Type B pancreatic cell (in vitro differentiated cells): ENCODE measurements at places on chromosomes 2 and 18. TPM values are rescaled to one million over a fixed set of nuclear protein-coding genes. Genes with fewer than 3 reads are reported as not detected.
A peak's percentile ranks its signal among the peaks of the same experiment; 100 is the strongest.

Gene RESP18
- not detected in 2 replicates for total RNA-seq

Gene CRYGC
- total RNA-seq = not detected in 2 replicates

Gene TTL
- 17.4 and 58.6 TPM in 2 replicates for total RNA-seq

Gene MDH1B
- 0.64 and 4.7 TPM in 2 replicates for total RNA-seq

Gene UNC50
- 45.0 and 49.4 TPM in 2 replicates for total RNA-seq

Gene NYAP2
- total RNA-seq = 0.46 and 1.00 TPM in 2 replicates

Gene IFIH1
- total RNA-seq = 10.4 and 17.5 TPM in 2 replicates

Gene UGT1A1
- 0.21 and 0.77 TPM in 2 replicates for total RNA-seq

Gene DPYSL5
- 8.5 and 51.1 TPM in 2 replicates for total RNA-seq

Gene TRIB2
- 40.1 and 90.9 TPM in 2 replicates for total RNA-seq

Gene HNMT
- 11.6 and 12.1 TPM in 2 replicates for total RNA-seq

- no peaks in the 10 kb centered on the region for H3K36me3 ChIP-seq
- H3K4me1 ChIP-seq = peaks cover 14% of the 10 kb centered on the region
- DNase-seq = no peak
- no peak overlapping the region for H3K4me3 ChIP-seq
- H3K27me3 ChIP-seq = no peaks in the 10 kb centered on the region
These were observed 87.7 kb upstream of the LYPD1 start for GRCh38 chr2:132757676-132758075.

DNA sequence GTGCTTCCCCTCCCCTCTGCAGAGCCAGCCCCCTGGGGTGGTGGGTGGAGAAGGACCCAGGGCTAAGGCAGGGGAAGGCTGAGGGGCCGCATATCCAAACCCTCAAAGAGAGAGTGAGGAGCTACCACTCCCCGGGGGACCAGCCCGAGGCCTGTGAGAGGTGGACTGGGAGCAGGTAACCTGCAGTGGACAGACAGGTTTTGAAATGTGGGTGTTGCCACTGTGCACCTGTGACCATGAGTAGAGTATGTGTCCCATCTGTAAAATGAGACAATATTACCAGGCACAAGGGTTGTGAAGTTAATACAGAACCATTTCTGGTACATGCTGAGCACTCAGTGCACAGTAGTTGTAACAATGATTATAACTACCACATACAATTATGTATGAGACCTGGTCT, 51.2 kb upstream of the POMC start:
- H3K4me3 ChIP-seq = no peak overlapping the region
- peak overlapping the region; percentile 56 for H3K27ac ChIP-seq
- H3K36me3 ChIP-seq = no peaks in the 10 kb centered on the region
- no peak for DNase-seq
- H3K27me3 ChIP-seq = no peaks in the 10 kb centered on the region

GRCh38 chr2:172080641-172081220, 4.6 kb upstream of the DLX1 start:
- no peak for DNase-seq
- no peak overlapping the region for H3K27ac ChIP-seq
- peaks cover 20% of the 10 kb centered on the region for H3K4me1 ChIP-seq
- H3K36me3 ChIP-seq = peaks cover 7% of the 10 kb centered on the region
- H3K4me3 ChIP-seq = peak overlapping the region; percentile 49
- peaks cover 99% of the 10 kb centered on the region for H3K27me3 ChIP-seq

- peaks cover 23% of the 10 kb centered on the region for H3K4me1 ChIP-seq
- H3K27ac ChIP-seq = no peak overlapping the region
- H3K4me3 ChIP-seq = no peak overlapping the region
These were observed 50.8 kb upstream of the ITGA6 start for GRCh38 chr2:172376505-172377125.

DNA sequence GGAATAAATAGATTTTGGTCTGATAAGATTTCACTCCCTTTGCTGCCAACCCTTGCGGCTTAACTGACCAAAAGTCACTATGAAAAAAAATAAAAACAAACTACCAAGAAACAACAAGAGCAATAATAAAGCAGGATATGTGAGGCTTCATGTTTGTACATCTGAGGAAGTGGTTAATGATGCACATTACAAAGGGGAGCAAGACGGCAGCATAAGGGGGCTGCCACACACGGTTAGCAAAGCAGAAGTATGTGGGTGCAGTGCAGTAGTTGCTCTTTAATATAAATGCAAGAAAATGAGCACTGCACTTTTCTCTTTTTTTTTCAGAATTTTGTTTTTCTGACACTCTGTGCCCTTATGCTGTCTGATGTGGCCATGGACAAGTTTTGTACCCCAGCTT, 377.1 kb upstream of the CNTNAP5 start:
- no peak for DNase-seq
- no peaks in the 10 kb centered on the region for H3K36me3 ChIP-seq
- no peaks in the 10 kb centered on the region for H3K27me3 ChIP-seq

GRCh38 chr18:38909972-38910371, 1344.4 kb upstream of the CELF4 start:
- no peaks in the 10 kb centered on the region for H3K36me3 ChIP-seq
- DNase-seq = no peak
- no peak overlapping the region for H3K27ac ChIP-seq
- no peak overlapping the region for H3K4me3 ChIP-seq

- H3K27ac ChIP-seq = peak overlapping the region; percentile 44
- H3K36me3 ChIP-seq = peaks cover 8% of the 10 kb centered on the region
- H3K4me1 ChIP-seq = peaks cover 37% of the 10 kb centered on the region
- no peaks in the 10 kb centered on the region for H3K27me3 ChIP-seq
- DNase-seq = no peak
These were observed 27.3 kb downstream of the SPRED2 start for GRCh38 chr2:65404988-65405697.

- H3K27ac ChIP-seq = peak overlapping the region; percentile 79
- DNase-seq = no peak
- no peaks in the 10 kb centered on the region for H3K27me3 ChIP-seq
- H3K4me1 ChIP-seq = peaks cover 10% of the 10 kb centered on the region
- H3K36me3 ChIP-seq = no peaks in the 10 kb centered on the region
- peak overlapping the region; percentile 94 for H3K4me3 ChIP-seq
These were observed 749 bp downstream of the STK25 start for GRCh38 chr2:241507430-241508239.

- H3K4me1 ChIP-seq = peaks cover 12% of the 10 kb centered on the region
- no peaks in the 10 kb centered on the region for H3K27me3 ChIP-seq
- H3K4me3 ChIP-seq = no peak overlapping the region
- DNase-seq = no peak
- no peak overlapping the region for H3K27ac ChIP-seq
These were observed 260.3 kb upstream of the EPAS1 start for GRCh38 chr2:46036929-46037328.

DNA sequence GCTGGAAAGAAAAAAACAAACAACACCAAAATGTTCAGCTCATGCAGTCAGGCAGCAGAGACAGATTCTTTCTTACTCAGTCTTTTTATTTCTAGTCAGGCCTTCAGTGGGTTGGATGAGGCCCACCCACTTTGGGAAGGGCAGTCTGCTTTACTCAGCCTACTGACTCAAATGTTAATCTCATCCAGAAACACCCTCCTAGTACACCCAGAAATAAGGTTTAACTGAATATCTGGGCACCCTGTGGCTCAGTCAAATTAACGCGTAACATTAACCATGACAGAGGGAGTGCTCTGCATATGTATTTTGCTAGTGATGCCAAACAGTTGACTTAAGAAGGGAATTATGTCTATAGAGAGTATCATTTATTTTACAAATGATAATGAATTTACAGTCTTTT, 401.6 kb downstream of the PARD3B start:
- no peaks in the 10 kb centered on the region for H3K27me3 ChIP-seq
- no peak overlapping the region for H3K4me3 ChIP-seq
- no peak for DNase-seq
- peaks cover 12% of the 10 kb centered on the region for H3K36me3 ChIP-seq
- peaks cover 19% of the 10 kb centered on the region for H3K4me1 ChIP-seq

DNA sequence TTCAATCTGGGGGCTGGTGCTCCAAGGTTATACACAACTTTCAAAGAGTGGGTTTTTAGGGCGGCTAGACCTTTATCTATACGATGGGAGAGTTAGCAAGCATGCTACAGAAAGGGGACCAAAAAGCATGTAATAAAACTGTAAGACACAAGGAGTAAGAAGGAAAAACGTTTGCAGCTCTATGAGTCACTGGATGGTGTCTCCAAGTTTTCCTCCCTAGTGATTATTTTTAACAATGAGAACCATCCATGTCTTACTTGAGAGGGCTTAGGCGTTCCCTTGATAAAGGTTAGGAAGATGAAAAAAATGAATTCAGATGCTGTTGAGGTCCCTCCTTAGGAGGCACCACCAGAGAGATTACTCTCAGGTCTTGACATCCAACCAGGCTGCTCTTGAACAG, 75.9 kb downstream of the HRH4 start:
- H3K36me3 ChIP-seq = no peaks in the 10 kb centered on the region
- no peak for DNase-seq
- no peak overlapping the region for H3K27ac ChIP-seq
- no peak overlapping the region for H3K4me3 ChIP-seq
- H3K27me3 ChIP-seq = peaks cover 15% of the 10 kb centered on the region
- no peaks in the 10 kb centered on the region for H3K4me1 ChIP-seq

DNA sequence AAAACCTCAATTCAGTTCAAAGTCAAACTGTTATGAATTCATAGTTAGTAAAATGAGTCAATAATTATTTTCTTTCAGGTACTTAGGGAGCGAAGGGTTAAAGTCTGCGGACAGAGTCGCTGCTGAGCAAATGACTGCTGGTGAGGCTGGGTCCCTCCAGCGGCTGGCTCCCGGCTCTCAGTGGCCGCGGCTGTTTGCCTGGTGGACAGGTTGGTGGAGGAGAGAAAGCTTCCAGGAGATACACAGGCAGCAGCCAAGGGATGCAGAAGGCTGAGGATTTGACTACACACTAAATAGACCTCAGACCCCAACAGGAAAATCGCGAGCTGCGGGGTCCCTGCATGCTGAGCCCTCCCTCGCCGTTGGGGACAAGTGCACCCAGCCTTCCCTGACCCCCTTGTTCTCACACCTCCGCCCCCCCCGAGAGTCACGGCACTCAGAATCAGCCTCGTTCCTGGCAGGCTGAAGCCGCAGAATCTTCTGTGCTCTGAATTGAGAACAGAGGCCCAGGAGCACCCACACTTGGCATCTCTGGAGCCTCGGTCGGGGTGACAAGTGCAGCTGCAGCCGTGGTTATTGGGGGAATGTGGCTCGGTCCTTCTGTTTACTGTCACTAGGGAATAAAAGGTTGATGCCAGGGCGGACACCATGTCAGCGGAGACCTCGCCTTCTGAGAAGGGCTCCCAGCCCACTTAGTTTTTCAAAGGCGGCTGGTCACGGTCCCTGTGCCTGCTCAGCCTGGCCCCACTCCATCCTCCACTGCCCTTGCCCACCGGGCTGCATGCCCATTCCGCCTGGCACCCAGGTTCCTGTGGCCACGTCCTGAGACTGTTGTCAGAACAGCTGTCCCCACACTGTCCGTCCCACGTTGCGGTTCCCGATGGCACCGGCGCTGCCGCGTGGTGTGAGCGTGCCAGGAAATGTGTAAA, 74.0 kb downstream of the SLC66A2 start:
- DNase-seq = no peak
- peaks cover 11% of the 10 kb centered on the region for H3K27me3 ChIP-seq
- H3K4me3 ChIP-seq = no peak overlapping the region

DNA sequence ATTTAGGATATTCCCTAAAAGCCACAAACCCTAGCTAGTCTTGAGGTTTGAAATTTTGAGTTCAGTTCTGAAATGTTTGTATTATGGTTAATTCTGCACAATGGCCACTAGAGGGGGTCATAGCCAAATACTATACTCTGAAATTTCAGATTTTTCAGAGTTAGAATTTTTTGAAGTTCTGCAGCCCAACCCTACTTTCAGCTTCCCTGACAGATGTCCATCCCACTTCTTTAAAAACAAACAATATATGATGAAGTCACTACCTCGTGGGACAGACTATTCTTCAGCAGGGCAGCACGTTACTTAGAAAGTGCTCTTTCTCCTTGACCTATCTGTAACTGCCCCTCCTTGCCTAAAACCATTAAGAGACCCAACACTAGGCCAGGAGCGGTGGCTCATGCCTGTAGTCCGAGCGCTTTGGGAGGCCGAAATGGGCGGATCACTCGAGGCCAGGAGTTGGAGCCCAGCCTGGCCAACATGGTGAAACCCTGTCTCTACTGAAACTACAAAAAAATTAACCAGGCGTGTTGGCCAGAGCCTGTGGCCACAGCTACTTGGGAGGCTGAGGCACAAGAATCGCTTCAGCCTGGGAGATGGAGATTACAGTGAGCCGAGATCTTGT, 48.2 kb upstream of the PAPOLG start:
- no peak for DNase-seq
- H3K36me3 ChIP-seq = no peaks in the 10 kb centered on the region
- peak overlapping the region; percentile 24 for H3K27ac ChIP-seq
- H3K4me1 ChIP-seq = no peaks in the 10 kb centered on the region

- DNase-seq = no peak
- H3K27me3 ChIP-seq = no peaks in the 10 kb centered on the region
- no peak overlapping the region for H3K4me3 ChIP-seq
- peaks cover 13% of the 10 kb centered on the region for H3K36me3 ChIP-seq
- H3K27ac ChIP-seq = no peak overlapping the region
These were observed 502.1 kb downstream of the PARD3B start for GRCh38 chr2:205047273-205047839.

DNA sequence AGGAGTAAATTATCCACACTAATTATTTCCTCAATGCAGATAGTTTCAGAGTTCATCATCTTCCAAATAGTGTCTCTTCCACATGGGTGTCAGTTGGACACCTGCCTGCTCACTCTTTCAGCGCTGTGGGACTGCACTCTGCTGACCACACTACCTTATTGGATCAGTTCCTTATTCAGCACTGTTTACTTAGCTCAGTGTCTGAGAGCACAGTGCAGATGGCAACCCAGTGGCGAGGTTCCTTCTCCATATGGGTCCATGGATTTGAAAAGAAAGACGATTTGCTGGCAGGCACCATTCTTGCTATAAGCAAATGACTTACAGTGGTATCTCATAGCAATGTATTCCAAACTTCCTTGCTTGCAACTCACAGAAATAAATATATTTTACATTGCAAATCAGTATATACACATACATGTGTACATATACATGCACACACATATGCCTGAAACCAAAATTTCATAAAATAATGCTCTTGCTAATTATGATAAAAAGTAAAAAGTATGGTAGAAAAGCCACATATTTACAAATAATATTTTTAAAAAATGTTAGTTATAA, 354.8 kb downstream of the INSIG2 start:
- DNase-seq = no peak
- H3K4me1 ChIP-seq = no peaks in the 10 kb centered on the region
- no peak overlapping the region for H3K27ac ChIP-seq
- no peaks in the 10 kb centered on the region for H3K36me3 ChIP-seq

DNA sequence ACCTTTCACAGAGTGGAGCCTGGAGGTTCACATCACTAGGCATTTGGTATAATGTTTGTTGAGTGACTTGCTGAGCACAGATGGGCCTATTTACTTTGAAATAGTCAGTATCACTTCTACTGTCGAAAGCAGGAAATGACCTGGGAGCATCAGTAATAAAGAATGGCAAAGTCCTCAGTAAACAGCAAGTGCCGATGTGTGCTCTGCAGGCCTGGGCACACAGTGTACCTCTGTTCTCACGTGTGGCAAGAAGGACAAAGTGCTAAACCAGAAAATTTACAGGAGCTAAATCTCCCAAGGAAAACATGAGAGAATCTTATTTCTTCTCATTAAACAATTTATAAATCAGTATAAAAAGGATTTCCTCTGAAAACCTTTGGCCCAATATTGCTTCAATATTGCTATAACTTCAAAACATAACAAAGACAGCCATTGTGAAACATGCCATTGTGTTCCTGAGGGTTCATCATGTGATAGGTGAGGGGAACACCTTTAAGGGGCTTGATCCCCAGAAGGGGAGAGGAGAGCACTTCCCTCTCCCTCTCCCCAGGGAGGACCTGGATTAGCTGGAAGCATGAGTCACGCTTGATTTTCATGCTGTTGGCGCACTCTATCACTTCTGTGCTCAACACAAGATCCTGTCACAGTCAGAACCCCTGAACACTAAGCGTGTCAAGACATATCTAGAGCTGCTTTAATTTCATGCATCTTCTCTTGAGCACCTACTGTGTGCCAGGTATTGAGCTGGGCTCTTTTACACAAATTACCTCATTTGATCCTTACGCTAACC, 131.5 kb upstream of the SMAD2 start:
- H3K4me1 ChIP-seq = peaks cover 38% of the 10 kb centered on the region
- H3K36me3 ChIP-seq = no peaks in the 10 kb centered on the region
- no peak overlapping the region for H3K4me3 ChIP-seq
- H3K27me3 ChIP-seq = no peaks in the 10 kb centered on the region
